Fibroblast of the aortic adventitia (primary cell): ENCODE measurements at places on chromosomes 7 and 10. TPM values are rescaled to one million over a fixed set of nuclear protein-coding genes. Genes with fewer than 3 reads are reported as not detected.

CFTR gene
- total RNA-seq = 0.09 TPM in 1 of 2 replicates, not detected in the other

DNA sequence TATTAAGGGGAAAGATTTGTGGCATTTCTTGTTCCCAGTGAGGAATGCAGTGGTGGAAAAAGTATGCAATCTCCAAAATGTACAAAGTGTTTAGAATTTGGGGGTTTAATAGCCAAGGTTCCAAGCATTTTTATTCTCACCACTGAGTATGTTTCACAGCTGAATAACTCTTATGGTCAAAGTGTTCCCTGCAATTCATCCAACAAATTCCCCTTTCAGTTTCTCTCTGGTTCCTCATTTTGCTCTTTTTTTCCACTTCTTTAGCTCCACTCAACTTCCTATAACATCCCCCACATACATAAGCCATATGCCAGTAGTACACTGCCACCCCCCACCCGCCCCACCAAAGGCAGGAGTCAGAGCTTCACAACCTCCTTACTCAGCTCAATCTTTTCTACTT is 4.6 kb downstream of the HECW1 start:
- DNase-seq = peak; percentile 4

- DNase-seq = peak; percentile 32
Measured at GRCh38 chr7:91265693-91266066, 1.4 kb downstream of the FZD1 start.

- DNase-seq = no peak
Measured at GRCh38 chr7:66899552-66900280, 21.3 kb upstream of the TMEM248 start.

GRCh38 chr7:55192723-55193122 is 172.4 kb upstream of the LANCL2 start:
- peak; percentile 93 for DNase-seq

- peak; percentile 83 for DNase-seq
Measured at GRCh38 chr10:114304017-114304570, 65.0 kb downstream of the VWA2 start.
